ENCODE measurements at places on chromosomes 7 and 10.

GRCh38 chr10:71409516-71410104, 12.9 kb downstream of the CDH23 start:
- no peak for DNase-seq

- no peak for DNase-seq
Observed at GRCh38 chr10:127832501-127832900, 60.2 kb downstream of the CLRN3 start.

- DNase-seq, result peak; percentile 45
Observed at GRCh38 chr7:24821045-24821753, 63.9 kb upstream of the GSDME start.

DNA sequence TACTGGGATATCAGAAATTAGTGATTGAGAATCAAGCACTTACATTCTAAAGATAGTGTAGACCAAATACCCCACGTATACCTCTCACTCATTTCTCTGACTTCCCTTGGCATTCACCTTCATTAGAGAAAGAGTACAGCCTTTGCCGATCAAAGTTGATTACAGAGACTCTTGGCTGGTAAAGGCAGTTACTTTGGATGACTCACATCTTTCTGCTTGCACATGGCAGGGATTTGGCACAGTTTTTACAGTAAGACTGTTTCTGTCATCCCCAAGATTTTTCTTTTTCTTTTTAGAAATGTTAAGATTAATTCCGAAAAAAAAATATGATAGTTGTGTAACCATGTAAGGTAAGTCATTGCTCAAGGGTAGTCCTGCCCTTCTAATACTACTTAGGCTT, 143.0 kb downstream of the TSPAN12 start:
- DNase-seq, result no peak

DNA sequence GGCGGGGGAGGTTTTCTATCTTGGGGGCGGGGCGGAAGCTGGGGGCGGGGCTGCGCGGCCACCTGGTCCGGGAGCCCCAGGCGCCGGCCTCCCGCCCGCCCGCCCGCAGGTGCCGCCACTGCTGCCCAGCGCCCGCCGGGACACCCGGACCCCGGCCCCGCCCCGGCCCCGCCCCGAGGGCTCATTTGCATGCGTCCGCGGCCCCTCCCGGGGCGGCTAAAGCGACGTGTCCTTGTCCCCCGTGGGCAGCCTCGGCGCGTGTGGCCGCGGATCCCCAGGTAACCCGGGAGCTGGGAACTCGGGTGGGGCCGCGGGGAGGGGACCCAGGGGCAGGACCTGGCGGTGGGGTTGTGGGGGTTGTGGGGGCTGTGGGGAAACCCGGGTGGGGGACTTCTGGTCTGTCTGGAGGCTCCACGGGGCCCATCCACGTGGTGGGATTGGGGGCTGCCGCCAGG, at the start of gene BHLHA15:
Gene BHLHA15 (plus strand): TSS at position 219 of the 455 bp plus-strand sequence. CDS start 871 bp downstream, outside the sequence.
- no peak for DNase-seq

DNA sequence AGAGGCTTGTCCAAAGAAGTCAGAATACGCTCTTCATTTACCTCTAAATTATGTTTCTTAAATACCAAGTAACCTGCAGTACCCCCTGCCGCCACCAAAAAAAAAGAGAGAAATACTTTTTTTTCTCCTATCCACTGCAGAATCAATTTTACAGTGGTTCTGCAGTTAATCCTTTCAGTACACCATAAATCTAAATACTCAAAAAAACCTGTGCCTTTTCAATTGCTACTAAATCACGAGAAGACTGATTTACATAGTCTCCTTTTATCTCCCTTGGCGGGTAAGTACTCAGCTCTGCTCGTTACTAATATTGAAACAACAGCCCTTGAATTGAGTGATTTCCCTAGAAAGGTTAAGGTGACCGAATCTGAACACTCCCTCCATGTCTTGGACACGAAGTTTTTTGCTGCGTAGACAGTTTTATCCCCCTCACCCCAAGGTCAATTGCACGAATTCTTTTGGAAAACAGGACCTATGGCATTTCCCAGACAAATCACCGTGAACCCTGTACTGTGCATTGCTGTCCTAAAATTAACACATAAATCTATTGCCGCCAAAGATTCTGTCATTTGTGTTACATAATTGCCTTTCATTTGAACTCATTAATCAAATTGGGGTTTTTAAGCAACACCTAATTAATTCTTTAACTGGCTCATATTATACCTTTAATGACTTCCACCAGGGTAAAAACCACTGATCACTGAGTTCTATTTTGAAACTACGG, 512 bp upstream of the VIM start:
- DNase-seq, result no peak

DNA sequence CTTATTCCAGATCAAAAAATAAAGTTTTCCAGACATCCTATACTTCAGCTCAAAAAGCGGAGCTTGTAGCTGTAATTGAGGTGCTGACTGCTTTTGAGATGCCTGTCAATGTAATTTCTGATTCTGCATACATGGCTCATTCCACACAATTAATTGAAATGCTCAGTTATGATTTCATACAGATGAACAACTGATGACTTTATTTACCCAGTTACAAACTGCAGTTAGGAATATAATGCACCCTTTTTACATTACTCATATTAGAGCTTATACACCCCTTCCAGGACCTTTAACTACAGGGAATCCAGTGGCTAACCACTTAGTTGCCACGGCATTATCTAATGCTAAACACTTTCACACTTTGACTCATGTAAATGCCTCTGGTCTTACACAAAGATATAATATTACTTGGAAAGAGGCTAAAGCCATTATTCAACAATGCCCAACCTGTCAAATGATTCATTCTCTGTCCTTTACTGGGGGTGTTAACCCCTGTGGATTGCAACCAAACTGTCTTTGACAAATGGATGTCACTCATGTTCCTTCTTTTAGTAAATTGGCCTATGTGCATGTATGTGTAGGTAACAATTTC, 147.3 kb downstream of the ZNF33B start:
- DNase-seq, result no peak

DNA sequence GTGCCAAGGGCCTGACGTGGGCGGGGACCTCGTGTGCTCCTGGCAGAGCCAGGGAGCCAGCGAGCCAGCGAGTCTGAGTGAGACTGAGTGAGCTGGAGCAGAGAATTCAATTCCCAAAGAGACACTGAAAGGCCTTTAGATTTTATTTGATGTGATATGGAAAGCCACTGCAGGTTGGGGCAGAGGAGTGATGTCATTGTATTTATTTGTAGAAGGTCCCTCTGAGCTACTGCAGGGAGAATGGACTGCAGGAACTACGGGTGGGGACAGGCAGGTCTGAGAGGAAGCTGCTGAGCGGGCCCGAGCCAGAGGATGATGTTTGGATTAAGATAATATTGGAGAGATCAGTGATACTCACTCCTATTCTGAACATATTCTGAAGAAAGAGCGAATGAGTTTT, 445.8 kb upstream of the ANKRD30A start:
- no peak for DNase-seq
